Natural killer cell (primary cell): ENCODE measurements at places on chromosomes 1 and 21.

- no peak for DNase-seq
These were observed 2.3 kb downstream of the AGPAT3 start for GRCh38 chr21:43867332-43867703.

DNA sequence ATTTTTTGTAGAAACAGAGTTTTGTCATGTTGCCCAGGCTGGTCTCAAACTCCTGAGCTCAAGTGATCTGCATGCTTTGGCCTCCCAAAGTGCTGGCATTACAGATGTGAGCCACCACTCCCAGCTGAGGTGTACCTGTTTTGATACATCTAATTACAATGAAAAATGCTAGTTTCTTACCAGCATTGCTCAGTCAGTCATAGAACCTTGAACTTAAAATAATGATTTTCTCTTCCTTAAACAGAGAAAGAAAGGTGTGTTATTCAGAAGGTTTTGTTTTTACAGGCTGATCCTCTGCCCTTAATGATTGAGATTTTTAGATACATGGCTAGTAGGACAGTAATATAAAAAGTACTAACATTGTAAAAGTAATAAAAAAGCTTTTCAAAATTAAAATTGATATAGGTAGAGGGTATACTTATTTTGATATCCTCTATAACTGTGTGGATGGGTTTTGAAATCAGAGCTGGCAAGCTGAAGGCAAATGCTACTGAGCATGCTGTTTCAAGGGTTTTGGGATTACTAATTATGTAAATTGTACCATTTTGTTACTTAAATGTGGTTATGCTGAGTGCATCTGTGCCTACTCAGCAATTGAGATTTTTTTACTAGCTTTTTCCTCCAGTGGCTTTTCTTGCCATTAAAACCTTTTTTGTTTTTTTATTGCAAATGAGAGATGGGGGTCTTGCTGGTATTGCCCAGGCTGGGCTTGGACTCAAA lies 16.1 kb downstream of the PRRC2C start:
- no peak for DNase-seq

GRCh38 chr1:65170511-65171142 lies 22.6 kb downstream of the AK4 start:
- no peak for DNase-seq

DNA sequence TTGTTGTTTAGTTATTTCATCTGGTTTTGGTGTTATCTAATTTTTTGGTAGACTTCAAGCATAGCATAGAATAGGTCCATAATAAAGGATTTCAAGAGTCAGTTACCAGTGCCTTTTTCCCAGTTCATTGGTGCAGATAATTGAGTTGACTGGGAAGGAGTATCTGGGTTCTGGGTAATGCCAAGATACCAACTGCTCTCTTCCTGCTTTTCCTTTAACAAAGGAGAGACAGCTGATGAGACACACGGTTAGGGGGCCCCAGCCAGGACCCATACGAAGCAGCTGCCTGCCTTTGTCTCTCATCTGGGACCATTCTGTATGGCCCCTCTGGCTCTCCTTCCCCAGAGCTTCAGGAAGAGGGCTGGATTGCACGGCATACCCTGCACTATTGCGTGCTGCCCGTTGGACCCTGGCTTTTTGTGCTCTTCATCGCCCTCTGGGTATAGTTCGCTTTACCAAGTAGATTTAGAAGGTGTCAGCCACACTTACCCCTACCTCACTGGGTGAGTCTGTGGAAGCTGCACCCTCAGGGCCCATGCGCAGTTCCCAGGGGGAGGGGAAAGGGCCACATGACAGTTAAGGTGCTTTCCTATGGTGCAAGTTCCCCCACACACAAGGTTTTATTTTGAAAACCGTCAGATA lies 7.0 kb downstream of the NAV1 start:
- no peak for DNase-seq

GRCh38 chr21:41712201-41712600 lies 54.7 kb downstream of the RIPK4 start:
- DNase-seq = no peak

DNA sequence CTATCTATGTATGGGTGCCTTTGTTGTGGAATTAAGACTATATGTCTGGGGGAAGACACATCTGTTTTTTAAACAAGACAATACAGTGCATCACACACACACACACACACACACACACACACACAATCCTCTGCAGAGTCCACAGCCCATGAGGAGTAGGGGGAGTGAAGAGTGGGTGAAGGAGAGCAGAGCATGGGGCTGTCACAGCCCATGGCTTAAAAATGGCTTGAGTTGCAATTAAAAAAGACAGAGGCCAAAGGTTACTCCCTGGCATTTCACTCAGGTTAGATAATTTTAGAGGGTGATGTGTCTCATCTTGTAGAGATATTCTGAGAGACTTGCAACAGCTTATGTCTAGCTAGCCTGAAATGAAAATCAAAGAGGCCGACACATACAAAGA lies 176.5 kb upstream of the PLXNA2 start:
- DNase-seq = no peak

- DNase-seq = no peak
These were observed 88.2 kb upstream of the SLC25A33 start for GRCh38 chr1:9451081-9451480.
